ENCODE measurements at places on chromosomes 3 and 15. TPM values are rescaled to one million over a fixed set of nuclear protein-coding genes. Genes with fewer than 3 reads are reported as not detected.

ANXA2 gene
- 212 TPM for total RNA-seq

DNA sequence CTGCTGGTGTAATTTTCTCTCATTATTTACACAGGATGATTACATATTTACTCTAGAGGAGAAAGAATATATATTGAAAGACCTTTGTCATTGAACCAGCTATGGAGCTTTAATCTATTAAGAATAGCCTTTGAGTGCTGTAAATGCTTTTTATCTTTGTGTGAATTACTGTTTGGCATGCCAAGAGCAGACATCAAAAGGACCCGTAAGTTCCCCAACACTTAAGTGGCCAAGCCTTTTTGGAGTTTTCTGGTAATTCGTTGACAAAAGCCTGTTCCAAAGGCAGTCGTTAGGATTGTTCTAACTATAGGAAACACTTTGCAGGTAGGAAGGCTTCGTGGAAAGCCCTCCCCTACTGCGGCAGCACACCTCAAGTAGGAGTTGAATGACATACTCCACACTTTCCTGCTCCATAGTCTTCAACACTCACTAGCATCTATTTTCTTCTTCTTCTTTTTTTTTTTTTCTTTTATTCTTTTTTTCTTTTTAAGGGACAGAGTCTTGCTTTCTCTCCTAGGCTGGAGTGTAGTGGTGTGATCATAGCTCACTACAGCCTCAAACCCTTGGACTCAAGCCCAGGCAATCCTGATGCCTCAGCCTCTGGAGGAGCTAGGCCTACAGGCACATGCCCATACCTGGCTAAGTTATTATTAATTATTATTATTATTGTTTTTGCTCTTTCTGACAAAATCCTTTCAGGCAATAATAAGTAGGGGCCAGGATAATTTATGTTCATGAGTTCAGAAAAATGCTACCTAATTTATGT lies 98.6 kb downstream of the SUCNR1 start:
- no peak for DNase-seq

- no peak for DNase-seq
These were observed 585.2 kb downstream of the EPHA3 start for GRCh38 chr3:89692601-89693000.

OPA1 gene
- total RNA-seq: 111 TPM

- DNase-seq: no peak
These were observed 12.2 kb downstream of the CLN6 start for GRCh38 chr15:68217341-68217740.

KLF15 gene
- 33.0 TPM for total RNA-seq

DNA sequence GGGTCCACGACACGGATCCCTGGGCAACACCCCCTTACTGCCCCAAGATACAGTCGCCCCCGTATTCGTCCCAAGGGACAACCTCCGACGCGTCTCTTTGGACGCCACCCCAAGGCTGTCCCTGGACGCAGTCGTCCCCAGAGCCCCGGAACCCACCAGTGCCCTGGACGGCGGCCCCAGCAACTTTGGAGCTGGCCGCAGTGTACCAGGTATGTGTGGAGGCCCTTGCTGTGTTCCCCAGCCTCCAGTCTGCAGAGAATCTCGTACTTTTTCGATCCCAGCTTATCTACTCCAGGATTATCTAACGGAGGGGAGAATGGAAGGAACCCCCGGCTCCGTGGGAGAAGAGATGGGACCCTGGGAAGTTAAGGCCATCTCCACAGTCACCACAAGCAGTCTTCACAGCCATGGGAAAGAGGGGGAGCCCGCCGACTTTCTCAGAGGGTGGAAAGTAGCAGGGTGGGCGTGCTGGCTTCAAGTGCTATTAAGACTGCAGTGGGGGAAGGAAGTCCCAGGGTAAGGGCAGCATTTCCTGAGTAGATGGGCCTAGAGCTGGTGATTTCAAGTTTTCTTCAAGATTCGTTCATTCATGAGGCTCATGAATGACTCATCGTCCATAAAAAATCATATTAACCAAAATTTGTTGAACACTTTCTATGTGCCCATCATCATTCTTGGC lies 1.1 kb downstream of the MESP2 start:
- no peak for DNase-seq

AADAC gene
- total RNA-seq: not detected

DNA sequence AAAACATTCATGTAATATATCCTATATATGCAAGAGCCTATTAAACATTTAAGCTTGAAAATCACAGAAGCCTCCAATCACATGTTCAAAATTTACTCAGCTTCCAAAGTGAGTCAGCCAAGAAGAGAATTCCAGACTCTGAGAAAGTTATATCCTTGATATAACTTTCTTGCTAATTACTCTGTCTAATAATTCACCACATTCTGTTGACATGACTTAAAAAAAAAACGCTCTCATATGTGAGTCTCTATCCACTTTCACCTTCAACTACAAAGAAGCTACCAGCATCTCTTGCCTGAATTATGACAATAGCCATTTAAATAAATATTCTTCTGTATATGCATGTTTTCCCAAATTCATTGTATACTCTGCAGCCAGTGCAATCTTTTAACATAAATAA lies 1116.3 kb upstream of the CADM2 start:
- no peak for DNase-seq

DNA sequence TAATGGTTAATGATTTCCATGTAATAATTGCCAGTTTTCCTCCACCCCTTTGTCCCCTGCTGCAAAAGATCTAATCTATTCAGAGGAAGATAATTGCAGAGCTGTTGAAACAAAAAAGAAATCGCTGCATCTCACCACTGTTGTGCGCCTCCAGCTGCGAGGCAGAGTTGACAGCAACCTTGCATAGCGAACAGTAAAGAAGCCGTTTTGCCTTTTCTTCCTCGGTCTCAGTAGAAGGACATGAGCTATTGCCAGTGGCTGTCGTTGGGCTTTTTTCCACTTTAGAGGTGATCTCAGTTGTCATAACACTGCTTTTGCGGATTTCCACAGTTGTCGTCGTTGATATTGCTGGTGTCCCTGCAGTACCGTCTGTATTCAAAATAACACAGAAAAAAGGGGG lies 314.2 kb downstream of the ZNF385D start:
- DNase-seq: peak; percentile 27

GRCh38 chr3:185402561-185402960 lies 39.6 kb downstream of the MAP3K13 start:
- DNase-seq: no peak

DNA sequence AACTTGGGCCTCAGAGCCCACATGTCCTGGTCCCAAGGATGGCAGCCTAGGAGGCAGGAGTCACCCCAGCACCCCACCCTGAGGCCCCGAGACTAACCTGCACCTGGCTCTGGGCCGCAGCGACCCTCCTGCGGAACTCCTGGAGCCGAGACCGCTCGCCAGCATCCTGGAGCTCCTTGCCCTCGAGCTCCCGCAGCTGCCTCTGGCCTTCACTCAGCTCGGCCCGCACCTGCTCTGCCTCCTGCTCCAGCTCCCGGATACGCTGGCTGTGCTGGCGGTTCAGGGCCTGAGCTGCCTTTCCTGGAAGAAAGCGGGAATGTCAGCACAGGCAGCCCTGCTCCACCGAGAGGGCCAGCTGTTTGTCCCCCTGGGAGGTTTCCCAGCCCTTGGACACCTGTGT lies 13.2 kb downstream of the KIF7 start:
- DNase-seq: no peak

DNA sequence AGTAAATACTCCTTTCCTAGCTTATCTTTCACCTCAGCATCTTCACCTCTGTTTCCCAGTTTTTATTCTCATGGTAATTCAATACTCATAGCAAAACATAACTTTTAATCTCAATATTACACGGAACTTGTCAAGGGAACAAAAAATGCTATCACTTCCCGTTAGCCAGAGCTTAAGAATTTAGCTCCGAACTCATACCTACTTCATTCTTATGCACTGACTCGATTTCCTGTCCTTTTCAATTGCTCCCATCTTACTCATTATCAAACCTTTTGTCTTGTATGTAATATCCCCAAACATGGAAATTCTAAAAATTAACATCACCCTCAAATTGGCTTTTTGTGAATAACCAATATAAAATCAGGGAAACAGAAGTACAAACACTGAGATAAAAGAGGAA lies 28.2 kb downstream of the MYEF2 start:
- no peak for DNase-seq

GRCh38 chr3:53416530-53416929 lies 69.2 kb upstream of the DCP1A start:
- no peak for DNase-seq

DNA sequence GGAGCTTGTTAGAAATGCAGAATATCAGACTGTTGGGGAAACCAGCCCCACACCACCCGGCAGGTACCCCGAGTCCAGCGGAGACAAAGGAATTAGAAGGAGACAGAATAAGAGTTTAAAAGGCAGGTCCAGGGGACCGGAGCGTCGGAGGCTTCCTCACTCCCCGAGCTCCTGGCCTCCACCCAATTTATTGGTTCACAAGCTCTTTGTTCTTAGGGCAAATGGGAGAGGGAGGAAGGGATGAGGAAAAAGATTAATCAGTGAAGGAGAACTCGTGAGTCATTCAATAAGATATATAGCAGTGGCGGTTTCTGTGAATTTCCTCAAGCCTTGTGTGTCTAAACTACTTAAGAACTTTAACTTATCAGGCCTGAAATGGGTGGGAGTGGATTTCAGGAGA lies 32.1 kb upstream of the WDR72 start:
- no peak for DNase-seq

DNA sequence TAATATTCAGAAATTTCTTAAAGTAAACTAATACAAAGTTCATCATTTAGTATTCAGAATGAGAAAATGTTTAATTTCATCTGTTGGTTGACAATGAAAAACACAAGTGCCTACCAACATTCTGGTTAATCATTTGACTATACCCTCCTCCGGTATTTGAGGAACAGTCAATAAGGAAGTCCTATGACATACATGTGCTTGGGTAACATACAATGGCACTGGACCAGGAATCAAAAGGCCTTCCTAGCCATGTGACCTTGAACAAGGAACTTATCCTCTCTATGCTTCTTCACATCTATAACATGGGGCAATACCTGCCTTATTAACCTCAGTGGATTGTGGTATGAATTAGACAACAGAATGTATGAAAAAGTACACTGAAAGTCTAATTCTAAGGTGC lies 65.8 kb downstream of the ZNF280D start:
- no peak for DNase-seq

GRCh38 chr15:63476229-63476632 lies 28.2 kb upstream of the USP3 start:
- DNase-seq: no peak

ADAMTSL3 gene
- total RNA-seq: 11.5 TPM

DNA sequence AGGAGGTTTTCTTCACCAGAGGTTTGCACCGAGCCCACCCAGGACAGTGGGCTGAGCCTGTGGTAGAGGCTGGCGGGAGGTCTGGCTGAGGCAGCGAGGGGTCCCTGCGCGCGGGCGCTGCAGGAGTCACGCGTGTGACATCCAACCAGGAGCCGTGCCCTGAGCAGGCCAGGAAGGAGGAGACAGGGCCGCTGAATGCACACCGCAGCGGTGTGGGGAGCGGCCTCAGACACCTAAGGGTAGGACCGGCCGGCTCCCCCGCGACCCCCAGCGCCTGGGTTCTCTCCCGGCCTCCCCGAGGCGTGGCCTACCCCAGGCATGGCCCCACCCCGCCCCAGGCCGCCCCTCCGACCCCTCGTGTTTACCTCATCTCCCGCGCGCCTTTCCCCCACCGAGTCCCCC lies 412 bp downstream of the SLC41A3 start:
- peak; percentile 82 for DNase-seq

- no peak for DNase-seq
These were observed 259.7 kb downstream of the EPHA3 start for GRCh38 chr3:89367166-89367565.

DNA sequence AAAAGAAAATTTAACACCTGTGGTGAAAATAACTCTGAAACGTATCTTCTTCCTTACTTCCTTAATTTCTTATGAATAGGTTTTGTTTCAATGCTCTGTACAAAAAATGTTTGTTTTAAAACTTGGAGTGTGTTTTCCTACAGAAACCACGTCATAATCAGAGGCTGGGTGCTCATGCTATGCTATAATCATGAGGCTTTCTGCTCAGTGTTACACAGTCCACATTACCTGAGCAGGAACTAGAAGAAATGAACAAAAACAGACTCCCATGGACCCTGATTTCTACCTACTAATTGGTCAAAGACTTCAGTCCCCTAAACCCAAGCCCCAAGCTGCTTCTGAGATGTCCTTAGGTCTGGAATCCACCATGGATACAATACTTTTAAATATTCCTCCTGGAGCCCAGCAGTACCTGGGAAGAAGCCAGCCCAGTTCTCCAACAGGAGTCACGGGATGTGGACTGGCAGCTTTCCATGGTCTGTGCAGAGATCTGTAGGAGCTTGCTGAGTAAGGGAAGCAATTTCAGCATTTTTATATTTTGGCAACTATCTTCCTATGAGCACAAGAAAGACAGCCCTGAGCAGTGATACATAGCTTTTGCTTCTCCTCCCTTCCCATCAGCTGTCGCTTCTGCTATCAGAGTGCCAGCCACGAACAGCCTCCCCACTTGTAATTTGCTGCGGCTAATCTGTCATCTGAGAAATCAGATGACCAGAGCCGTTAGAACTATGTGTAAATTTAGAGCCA lies 65.6 kb downstream of the WDR72 start:
- no peak for DNase-seq

DNA sequence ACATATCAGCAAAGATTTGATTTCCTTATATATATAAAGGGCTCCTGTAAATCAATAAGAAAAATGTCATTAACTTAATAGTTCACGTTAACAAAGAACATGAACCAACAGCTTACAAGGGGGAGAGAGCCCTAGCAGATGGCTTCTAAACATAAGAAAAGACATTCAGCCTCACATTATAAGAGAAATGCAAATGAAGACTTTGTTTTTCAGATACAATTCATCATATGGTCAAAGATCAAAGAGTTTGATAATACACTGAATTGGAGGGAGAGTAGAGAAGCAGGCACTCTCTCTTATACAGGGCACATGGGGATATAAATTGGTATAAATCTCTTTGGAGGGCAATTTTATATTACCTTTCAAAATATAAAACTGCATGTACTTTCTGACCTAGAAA lies 21.1 kb downstream of the RBP2 start:
- DNase-seq: no peak

- DNase-seq: no peak
These were observed 73.7 kb upstream of the TSPAN3 start for GRCh38 chr15:77144492-77145070.

- no peak for DNase-seq
These were observed 25.3 kb downstream of the UBXN7 start for GRCh38 chr3:196406811-196407470.

- DNase-seq: no peak
These were observed 22.8 kb downstream of the C2CD4A start for GRCh38 chr15:62089616-62090015.

DNA sequence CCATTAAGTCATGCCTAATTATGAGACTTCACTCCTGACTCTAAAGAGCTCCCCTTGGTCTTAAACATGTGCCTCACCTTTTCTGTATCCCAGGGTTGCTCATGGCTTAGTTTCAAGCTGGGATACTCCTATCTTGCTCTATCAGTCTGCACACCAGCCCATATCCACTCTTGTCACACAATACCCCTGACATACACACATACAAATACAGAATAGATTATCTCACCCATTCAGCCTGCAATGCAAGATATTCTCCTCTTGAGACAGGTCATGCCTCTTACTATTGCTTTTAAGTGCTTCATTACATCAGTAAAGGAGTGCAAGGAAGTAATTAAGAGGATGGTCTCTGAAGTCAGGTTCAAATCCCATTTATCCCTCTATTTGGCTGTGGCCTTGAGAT lies 587.3 kb downstream of the IGSF11 start:
- DNase-seq: no peak

- no peak for DNase-seq
These were observed 379.0 kb upstream of the TPRG1 start for GRCh38 chr3:188792793-188793192.
